ENCODE measurements at places on chromosomes 4 and X.
A peak's percentile ranks its signal among the peaks of the same experiment; 100 is the strongest.

GRCh38 chr4:183142571-183143550 lies 43.8 kb downstream of the WWC2 start:
- no peak for DNase-seq

DNA sequence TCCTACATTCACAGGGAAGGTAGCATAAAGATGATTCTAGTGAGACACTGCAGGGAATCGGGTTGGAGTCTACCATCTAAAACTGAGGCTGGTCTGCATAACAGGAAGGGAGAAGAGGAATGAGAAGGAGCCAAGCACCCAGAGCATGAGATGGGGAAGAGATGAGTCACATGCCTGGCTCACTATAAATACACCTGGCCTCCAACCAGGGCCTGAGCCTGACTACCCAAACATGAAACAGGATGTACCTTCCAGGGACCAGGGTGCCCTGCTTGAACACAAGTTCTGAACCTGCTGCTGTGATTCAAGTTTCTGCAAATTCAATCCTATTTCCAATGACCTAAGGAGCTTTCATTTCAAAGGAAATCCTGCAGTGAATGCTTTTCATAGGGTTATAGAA lies 24.9 kb downstream of the CD99L2 start:
- no peak for DNase-seq

DNA sequence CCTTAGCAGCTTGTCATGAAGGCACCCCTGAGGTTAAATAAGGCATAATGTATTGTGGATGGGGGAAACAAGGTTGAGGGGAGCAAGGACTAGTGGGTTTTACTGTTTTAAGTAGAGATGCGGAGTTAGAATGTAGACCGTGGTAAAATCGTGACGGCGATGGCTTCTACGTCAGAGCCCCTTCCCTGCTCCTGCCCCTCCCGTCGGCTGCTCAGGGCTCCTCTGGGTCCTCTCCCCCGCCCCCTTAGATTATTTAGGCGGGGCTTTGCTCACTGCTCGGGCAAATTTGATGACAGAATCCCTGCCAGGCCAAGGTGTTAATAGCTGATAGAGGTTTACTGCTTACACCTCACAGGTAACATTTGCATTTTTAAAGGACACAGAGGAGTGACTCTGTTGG lies 2.3 kb downstream of the FRMPD3 start:
- DNase-seq, result no peak

- DNase-seq, result no peak
Measured at GRCh38 chr4:138501614-138502013, 259.5 kb upstream of the SLC7A11 start.

GRCh38 chr4:124753941-124754581 lies 41.5 kb upstream of the ANKRD50 start:
- DNase-seq, result no peak

DNA sequence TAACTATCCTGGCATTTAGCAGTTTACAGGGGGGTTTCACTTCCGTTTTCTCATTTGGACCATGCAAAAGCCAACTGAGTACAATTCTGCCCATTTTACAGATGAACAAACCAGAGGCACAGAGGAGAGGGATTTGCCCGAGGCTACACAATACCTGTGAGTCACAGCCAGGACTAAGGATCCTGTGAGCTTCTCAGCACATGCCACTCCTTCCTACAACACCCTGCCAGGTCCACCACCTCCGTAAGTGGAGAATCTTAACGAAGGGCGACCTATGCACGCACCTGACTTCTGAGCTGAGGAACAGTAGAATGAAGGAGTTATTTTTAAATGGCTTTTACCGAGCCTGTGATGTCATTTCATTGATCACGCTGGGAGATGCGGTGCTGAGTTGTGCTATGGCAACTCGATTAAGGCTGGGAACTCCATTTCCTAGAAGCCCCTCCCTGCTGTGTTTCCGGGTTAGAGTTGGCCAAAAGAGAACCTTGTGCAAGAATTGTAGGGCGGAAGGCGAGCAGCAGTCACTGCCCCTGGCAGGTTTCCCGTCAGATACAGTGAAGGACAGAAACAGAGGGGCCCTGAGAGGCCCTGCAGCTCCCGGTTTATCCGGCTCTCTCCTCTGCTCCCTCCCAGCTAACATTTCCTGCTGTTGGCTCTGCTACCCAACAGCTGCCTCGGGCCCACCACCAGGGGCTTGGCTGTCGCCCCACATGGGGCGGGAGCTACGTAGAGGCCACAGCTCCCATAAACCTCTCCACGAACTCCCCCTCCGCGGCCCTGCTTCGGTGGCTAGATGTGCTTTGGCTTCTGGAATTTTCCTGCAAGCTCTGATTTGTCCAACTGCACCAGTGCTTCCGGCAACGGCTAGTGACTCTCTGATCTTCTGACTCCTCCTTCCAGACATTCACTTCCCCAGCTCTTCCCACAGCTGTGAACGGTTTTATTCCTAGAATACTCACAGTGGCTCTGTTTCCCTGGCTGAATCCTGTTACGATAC lies 75.1 kb upstream of the USP9X start:
- DNase-seq, result peak; percentile 42

DNA sequence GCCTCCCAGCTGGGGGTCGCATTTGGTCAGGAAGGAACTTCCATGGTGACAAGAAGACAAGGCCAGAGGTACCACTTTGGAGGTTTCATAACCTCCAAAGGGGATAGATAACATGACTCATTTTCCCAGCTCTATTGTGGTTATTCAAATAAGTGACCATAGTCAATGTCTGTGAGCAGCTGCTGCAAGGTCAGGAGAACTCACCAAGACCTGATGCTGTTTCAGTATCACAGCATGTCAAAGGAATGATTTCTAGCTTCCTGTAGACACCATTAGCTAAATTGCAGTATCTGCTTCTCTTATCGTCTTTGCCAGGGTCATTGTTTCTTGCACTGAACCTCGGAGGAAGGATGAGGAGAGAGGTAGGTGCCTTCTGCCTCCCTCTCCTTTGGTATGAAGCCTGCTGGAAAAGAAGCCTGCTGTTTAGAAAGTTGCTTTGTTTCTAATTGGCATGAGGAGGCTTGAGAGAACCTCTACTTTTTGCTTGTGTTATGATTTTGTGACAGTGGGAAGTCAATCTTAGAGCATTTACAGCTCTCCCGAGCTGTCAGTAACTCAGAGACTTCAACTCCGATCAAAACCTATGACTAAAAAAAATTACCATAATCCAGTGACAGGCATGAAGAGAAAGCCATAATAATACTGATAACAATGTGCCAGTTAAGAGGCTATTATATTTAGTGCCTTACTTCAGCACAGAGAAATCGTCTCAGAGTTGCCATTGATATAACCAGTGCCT lies 38.0 kb upstream of the GATB start:
- DNase-seq, result no peak

DNA sequence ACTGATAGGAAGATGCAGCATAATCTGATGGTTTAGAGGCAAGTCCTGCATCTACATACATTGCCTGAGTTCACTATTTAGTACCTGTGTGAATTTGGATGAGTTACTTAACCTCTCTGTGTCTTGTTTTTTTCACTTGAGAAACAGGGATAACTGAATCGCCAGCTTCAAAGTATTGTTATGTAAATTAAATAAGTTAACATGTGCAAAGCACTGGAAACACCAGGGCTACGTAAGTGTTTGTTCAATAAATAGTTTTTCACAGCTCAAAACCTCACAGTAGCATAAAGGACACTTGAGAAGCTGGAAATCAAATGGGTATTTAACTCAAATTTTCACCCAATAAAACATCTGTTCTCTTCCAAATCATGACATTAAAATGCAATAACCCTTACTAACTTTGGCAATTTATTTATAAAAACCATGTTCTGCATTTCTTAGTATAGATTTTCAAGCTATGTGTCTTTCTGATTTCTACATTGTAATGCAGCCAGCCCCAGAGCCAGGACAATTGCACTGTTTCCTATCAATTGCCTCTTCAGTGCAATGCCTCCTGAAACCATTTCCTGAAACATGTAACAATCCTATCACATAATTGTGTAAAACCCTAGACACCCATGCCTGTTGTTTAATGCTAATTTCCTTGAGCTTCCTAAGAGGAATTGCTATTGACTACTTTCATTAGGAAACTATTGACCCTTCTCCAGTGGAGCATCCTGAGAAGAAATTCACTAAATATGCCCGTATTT lies 177.1 kb downstream of the UNC5C start:
- no peak for DNase-seq

DNA sequence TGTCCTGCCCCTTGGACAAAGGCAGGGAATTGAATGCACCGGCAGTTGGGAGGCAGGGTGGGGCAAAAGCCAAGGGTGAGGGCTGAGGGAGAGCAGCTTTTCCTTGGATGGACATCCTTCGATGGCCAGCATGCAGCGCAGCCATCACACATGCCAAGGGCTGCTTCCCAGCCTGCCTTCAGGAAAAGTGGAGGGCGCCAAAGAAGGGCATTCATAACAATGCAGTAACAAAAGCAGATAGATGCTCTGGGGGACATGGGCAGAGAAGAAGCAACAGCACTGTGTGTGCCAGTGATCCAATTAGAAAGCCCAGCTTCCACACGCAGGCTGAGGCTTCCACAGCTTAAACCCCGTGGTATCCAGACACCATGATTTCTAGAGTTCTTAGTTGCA lies 71.5 kb downstream of the TSPAN5 start:
- DNase-seq, result no peak

GRCh38 chr4:110087070-110087708 lies 111.2 kb downstream of the ELOVL6 start:
- DNase-seq, result no peak

GRCh38 chr4:11743236-11743635 lies 314.5 kb upstream of the HS3ST1 start:
- DNase-seq, result no peak

DNA sequence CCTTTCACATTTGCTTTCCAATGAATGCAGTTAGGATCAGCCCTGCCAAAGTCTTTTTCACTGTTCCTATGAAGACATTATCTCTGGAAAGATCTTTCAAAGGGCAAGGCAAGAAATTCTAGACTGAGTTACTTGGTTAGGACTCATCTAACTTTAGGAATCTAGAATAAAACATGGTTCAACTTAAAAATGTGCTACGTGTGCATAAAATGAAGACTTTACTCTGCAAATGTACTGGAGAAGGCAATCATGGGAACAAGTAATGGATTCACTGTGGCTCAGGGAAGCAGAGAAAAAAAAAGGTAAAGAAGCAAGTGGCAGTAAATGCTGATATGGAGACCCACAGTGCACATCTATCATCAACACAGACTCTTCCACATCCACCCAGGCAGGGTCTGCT lies 297.4 kb downstream of the HNRNPD start:
- no peak for DNase-seq

GRCh38 chr4:101787701-101788316 lies 2.7 kb upstream of the BANK1 start:
- no peak for DNase-seq

- DNase-seq, result no peak
Measured at GRCh38 chr4:151806511-151806927, 45.7 kb upstream of the GATB start.

- DNase-seq, result no peak
Measured at GRCh38 chr4:72314869-72315268, 254.2 kb downstream of the ADAMTS3 start.

DNA sequence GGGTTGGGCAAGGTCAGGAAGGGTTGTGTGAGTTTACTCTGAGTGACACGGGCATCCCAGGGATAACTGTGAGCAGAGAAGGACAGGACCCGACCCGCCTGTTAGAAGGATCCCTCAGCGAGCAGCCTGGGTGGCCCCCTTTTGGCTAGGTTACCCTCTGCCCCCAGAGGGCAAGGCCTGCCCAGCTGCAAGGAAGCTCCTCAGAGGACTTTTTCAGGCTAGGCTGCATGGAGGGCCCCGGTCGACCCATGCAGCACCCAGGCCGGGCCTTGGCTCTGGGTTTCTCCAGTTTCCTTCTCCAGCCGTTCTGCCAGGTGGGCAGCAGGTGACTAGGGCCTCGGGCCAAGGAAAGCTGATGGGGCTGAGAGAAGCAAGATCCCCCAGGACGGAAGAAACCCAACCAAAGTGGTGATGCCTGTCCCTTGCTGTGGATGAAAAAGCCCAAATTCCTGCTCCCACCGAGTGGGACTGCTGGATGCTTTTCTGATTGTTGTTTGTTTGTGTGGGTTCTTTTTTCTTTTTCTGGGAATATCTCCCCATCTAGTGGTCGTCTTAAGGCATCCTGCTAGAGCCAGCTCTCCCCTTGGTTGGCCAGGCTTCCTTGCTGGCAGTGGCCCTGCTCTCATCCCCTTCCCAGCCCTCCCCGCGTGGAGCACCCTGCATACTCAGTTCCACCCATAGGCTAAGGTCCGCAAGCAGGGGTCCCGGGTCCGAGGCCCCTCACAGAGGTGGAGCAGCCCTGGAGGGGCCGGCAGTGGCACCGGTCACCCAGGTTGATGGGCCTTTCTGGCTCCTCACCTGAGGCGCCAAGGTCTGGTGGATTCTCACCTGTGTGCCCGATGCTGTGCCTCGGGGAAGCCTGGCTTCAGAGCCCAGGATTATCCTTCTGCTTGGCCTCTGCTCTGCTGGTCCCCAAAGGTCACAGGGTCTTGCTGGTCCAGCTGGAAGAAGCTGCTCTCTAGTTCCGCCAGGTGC lies 1.8 kb downstream of the ZFP92 start:
- no peak for DNase-seq

GRCh38 chrX:43753637-43754036 lies 97.5 kb downstream of the MAOA start:
- no peak for DNase-seq

- DNase-seq, result no peak
Measured at GRCh38 chr4:111979921-111980320, 165.3 kb upstream of the FAM241A start.

DNA sequence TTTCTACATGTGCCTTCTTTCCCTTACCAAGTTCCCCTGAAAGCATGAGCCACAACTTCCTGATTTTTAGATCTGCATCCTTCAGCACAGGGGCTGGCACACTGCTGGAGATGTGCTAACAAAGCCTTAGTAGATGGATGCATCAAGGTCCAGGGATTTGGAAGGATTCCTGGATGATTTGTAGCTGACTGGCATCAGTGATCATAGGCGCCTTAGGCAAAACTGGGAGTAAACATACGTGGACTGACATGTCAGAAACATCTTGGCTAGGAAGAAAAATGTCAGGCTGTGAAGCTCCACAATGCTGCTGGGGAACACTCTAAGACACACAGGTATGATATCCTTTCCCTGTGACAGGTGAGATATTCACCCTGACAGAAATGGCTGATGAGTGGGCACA lies 156.4 kb downstream of the AMELX start:
- no peak for DNase-seq

DNA sequence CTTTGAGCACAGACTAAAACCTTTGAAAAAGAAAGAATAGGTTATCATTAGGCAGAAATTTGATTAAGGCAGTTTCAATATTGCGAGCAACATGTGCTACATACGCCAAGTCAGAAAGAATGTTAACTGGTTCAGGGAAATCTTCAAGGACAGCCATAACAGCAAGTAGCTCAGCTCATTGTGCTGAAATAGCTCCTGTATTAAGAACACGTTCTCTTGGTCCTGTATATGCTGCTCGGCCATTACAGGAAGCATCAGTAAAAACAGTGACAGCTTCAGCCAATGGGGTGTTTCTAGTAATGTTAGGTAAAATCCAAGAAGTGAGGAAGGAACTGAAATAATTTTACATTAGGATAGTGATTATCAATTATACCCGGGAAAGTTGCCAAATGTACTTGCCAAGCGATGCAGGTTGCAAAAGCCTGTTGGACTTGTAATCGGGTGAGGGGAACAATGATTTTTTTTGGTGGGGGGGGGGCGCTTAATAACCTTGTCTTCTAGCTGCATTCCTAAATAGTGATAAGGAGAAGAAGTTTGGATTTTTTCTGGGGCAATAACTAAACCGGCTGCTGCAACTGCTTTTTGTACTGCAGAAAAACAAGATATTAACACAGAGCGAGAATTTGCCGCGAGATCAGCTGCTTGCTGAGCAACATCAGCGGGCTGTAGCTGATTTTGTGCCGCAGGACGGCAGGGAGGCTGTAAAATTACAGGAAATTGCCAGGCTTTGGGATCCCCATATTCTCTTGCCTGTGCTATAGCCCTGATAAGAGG lies 49.4 kb upstream of the RASSF6 start:
- DNase-seq, result no peak

GRCh38 chr4:31375936-31376335 lies 655.8 kb downstream of the PCDH7 start:
- no peak for DNase-seq
